ENCODE measurements at places on chromosomes 1 and 21.
A peak's percentile ranks its signal among the peaks of the same experiment; 100 is the strongest.

- no peak for DNase-seq
These were observed 16.9 kb downstream of the ARHGEF19 start for GRCh38 chr1:16195518-16195905.

GRCh38 chr1:178192686-178193085 lies 98.8 kb downstream of the RASAL2 start:
- peak; percentile 75 for DNase-seq

DNA sequence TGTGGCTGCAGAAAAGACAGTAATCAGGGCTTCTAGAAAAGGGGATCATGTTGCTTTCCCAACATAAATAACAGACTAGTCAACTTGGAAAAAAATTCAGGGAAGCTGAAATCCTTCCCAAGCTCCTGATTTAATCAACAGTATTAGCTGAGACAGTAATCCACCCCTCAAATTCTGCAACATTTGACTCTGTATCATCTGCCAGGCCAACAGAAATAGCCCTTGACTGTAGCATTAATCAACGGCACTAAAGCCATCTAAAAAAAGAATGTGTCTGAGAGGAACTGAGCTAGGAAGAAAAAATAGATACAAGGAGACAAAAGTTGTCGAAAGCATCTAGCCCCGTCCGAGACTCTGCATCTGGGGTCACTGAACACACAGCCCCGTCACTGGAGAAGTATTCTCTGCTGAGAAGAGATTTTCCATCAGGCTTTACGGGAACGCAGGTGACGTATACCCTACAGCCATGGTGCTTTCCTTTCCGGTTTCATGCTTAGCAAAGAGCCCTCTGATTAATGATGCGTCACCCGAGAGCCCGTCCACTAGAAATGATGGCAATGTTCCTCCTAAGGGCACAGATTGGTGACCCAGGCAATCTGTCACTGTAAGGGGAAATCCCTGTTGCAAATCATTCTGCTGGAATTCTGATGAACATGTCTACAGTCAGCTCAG lies 42.1 kb upstream of the TP53BP2 start:
- peak; percentile 50 for DNase-seq

- no peak for DNase-seq
These were observed 19.2 kb upstream of the TBX15 start for GRCh38 chr1:119007339-119007669.

- peak; percentile 83 for DNase-seq
These were observed 97.5 kb upstream of the CTTNBP2NL start for GRCh38 chr1:112298558-112298957.

GRCh38 chr1:12636098-12636950 lies 7.6 kb upstream of the AADACL4 start:
- no peak for DNase-seq
